Naive thymus-derived CD4-positive, alpha-beta T cell (primary cell): ENCODE measurements at places on chromosomes 2 and 18. TPM values are rescaled to one million over a fixed set of nuclear protein-coding genes. Genes with fewer than 3 reads are reported as not detected.
A peak's percentile ranks its signal among the peaks of the same experiment; 100 is the strongest.

GRCh38 chr2:159996792-159997546 lies 65.4 kb downstream of the PLA2R1 start:
- H3K4me3 ChIP-seq: no peak overlapping the region
- H3K27ac ChIP-seq: no peak overlapping the region

- H3K27me3 ChIP-seq: no peaks in the 10 kb centered on the region
- no peak overlapping the region for H3K27ac ChIP-seq
- no peaks in the 10 kb centered on the region for H3K36me3 ChIP-seq
- H3K4me1 ChIP-seq: no peaks in the 10 kb centered on the region
- no peak overlapping the region for H3K4me3 ChIP-seq
Observed at GRCh38 chr2:48733067-48733503, 22.4 kb downstream of the LHCGR start.

- H3K27me3 ChIP-seq: no peaks in the 10 kb centered on the region
- H3K4me3 ChIP-seq: no peak overlapping the region
- DNase-seq: peak; percentile 57
- H3K27ac ChIP-seq: peak overlapping the region; percentile 74
Observed at GRCh38 chr2:190947141-190947540, 66.5 kb downstream of the GLS start.

DNA sequence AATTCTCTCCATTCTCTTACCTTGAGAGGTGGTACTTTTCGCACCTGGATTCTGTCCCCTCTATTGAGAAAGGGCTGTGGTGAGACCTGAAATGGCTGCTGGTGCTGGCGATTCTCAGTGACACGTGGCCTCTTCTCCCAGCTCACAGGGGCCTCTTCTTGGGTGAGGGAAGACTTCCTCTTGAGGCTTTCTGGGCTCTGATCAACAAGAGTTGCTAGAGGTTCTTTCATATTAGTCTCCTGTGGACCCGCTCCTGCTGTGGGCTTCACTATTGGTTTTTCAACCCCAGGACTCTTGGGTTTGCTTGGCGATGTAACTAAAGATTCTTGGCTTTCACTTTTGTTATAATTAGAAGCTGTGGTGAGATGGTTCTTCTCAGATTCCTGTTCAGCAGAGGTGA lies 76.3 kb upstream of the DTNB start:
- H3K36me3 ChIP-seq: peaks cover 36% of the 10 kb centered on the region
- no peaks in the 10 kb centered on the region for H3K27me3 ChIP-seq
- H3K4me1 ChIP-seq: no peaks in the 10 kb centered on the region
- DNase-seq: no peak
- H3K27ac ChIP-seq: no peak overlapping the region

- H3K27me3 ChIP-seq: no peaks in the 10 kb centered on the region
- peaks cover 6% of the 10 kb centered on the region for H3K4me1 ChIP-seq
- H3K4me3 ChIP-seq: no peak overlapping the region
- no peak overlapping the region for H3K27ac ChIP-seq
- DNase-seq: no peak
Observed at GRCh38 chr2:241849616-241850543, 8.8 kb downstream of the PDCD1 start.

DNA sequence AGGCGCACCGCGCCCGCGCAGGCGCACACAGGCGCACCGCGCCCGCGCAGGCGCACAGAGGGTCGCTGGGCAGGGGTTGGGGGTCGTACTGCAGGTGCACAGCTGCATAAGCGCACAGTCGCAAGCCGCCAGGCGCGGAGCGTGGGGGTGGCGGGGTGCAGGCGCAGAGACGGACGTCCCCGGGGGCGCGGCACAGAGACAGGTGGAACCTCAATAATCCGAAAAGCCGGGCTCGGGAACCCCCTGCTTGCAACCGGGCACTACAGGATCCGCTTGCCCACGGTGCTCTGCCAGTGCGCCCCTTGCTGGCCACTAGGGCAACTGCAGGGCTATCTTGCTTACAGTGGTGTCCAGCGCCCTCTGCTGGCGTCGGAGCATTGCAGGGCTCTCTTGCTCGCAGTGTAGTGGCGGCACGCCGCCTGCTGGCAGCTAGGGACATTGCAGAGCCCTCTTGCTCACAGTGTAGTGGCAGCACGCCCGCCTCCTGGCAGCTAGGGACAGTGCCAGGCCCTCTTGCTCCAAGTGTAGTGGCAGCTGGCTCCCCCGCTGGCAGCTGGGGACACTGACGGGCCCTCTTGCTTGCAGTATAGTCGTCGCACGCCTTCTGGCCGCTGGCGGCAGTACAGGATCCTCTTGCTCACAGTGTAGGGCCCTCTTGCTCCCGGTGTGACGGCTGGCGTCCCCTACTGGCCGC lies 34.9 kb downstream of the FAM110C start:
- DNase-seq: peak; percentile 71
- H3K4me1 ChIP-seq: no peaks in the 10 kb centered on the region
- H3K4me3 ChIP-seq: no peak overlapping the region
- H3K27ac ChIP-seq: no peak overlapping the region
- no peaks in the 10 kb centered on the region for H3K27me3 ChIP-seq
- no peaks in the 10 kb centered on the region for H3K36me3 ChIP-seq

The CCDC74B gene
- total RNA-seq: 0.73 TPM

The KRCC1 gene
- 29.3 and 30.7 TPM in 2 replicates for total RNA-seq

The RGPD8 gene
- 8.5 and 10.1 TPM in 2 replicates for total RNA-seq

The VWC2L gene
- not detected for total RNA-seq

The GAD1 gene
- total RNA-seq: not detected
